ENCODE measurements at places on chromosomes 1 and 21.

DNA sequence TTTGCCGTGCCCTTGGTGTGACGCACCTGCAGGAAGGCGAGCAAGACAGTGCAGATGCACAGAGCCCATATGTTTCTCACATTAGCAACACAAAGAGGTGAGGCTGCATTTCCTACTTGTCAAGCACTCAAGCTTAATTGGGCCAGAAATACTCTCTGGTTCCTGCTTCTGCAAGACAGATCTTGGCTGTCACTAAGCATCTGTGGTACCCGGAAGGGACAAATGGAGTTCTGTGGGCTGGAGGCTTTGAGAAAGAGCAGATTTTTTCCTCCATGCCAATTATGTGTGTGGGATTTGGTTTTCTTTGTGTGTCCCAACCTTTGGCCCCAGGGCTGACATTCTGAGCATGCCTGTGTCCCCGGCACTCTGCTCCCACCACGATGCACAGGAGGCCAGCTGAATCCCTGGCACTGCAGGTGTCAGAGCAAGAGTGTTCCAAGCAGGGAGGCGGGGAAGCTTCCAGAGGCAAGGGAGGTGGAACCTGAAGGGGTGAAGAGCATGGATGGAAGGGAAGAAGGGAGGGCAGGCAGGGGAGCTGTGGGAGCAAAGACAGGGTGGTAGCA lies 52.0 kb upstream of the STUM start:
- no peak for DNase-seq

DNA sequence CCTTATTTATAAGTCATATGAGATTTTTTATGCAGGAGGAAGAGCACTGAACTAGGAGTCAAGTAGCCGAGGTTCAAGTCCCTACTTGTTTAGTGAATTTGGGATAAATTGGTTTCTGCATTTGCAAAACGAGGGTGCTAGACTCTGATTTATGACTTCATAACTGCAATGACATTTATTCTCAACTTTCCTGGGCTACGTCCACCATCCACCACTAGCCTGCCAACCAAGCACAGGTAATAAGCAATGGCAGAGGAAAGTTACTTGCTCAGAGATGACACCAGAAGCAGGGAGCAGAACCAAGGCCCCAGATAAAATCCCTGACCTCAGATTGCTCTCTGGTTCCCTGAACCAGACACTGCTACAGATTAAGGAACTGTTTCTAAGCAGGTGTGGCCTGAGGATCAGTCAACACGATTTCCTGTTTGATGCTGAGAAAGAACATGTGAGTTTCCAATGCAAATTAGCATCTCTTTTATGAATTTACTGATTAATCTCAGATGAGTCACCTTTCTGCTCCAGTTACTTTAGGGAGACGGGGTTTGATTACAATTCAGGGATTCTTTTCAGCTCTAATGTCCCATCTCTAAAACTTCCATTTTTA lies 52.7 kb downstream of the PLPP3 start:
- DNase-seq: no peak

DNA sequence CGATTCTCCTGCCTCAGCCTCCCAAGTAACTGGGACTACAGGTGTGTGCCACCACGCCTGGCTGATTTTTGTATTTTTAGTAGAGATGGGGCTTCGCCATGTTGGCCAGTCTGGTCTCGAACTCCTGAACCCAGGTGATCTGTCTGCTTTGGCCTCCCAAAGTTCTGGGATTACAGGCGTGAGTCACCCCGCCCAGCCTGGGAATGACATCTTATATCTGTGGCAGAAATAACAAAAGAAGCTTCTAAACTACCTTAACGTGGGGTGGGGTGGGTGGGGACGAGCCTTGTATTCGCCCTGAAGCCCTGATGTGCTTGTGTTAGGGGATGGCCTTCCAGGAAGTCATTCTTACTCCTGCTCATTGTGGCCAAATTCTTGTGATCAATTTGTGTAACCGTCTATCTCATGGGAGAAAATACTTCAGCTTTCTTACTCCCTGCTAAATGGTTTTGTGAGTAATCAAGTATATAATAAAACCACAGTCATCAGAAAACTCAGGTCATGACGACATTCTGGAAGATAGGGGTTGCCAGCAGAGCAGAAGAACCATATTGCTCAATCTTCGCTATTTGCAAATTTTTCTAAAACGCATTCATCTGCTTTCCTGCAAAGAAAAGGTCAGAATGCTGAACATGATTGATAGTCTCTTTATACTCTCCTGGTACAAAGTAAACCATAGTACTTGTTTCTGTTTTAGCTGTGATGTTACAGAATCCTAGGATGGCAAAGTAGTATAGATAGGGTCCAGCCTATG lies 63.2 kb downstream of the DIRAS3 start:
- no peak for DNase-seq

- no peak for DNase-seq
Measured at GRCh38 chr1:192830595-192831246, 21.9 kb downstream of the RGS2 start.

DNA sequence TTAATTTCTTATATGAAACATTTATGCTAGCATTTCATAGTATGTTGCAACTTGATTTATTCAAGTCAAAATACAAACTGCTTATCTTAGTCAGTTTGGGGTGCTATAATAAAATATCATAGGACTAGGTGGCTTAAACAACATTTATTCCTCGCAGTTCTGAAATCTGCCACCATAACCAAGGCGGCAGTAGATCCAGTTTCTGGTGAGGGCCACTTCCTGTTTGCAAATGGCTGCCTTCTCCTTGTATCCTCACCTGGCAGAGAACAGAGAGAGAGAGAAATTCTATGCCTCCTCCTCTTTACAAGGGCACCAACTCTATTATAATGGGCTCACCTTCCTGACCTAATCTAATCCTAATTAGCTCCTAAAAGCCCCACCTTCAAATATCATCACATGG lies 76.1 kb upstream of the RGS2 start:
- DNase-seq: peak; percentile 9

- no peak for DNase-seq
Measured at GRCh38 chr1:22208268-22208972, 65.5 kb upstream of the WNT4 start.

DNA sequence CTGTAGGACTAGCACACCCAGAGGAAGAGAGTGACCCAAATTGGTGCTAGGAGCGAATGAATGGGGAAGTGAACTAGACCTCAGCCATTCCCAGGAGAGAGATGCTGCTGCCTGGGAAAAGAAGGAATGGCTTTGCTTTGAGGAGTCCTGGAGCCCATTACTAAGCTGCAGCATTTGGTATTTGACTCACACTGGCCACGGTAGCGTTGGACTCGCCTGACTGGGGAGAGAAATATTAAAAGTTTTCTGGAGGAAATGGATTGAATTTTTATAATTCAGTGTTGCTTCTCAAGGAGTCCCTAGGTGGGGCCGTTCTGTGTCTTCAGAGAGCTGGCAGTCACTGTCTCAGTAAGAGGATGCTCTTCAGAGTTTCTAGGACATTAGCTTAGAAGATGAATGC lies 40.2 kb downstream of the PIK3CD start:
- DNase-seq: no peak

DNA sequence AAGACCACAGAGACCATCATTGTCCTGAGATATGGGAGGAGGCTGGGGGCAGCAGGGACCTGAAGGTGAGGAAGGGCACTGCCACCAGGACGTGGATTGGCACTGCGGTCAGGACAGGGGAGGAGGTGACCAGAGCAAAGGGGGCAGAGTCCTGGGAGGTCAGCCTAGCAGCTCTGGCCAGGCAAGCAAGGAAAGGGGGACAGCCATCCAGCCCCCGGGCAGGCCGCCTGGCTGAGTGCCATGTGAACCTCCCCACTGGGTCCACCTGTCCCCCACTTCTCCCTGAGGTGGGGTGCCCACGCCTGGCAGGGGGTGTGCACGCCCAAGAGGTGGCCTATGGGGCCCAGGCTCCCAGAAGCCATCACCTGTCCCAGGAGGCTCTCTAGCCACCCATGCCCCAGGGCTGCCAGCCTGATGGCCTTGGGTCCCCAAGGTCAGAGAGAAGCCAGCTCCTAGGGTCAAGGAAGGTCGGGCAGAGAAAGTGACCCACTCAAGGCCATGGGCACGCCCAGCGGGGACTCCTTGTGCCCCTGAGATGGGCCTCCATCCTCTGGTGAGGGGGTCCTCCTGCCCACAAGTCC lies 17.6 kb upstream of the PTTG1IP start:
- no peak for DNase-seq

GRCh38 chr1:7221826-7222694 lies 436.8 kb downstream of the CAMTA1 start:
- DNase-seq: no peak

- no peak for DNase-seq
Measured at GRCh38 chr1:234320549-234320948, 52.7 kb upstream of the COA6 start.

DNA sequence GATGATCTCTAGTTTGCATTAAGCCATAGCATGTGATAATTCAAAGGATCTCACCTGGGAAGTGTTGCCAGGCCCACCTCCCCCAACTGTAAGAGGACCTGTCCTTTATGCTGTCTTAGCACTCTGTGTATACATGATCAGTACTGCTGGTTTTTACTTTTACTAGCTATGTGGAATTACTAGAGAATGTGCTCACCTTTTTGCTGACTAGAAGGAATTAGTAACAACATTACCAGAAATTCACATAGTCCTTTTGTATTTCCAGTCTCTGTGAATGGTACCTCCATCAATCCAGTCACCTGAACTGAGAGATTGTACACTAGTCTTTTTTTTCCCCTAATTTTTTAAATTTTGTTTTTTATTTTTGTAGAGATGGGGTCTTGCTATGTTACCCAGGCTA lies 46.6 kb downstream of the EEIG2 start:
- DNase-seq: no peak

GRCh38 chr1:107623431-107623830 lies 341.5 kb downstream of the VAV3 start:
- no peak for DNase-seq
